ENCODE measurements at places on chromosomes 7 and 10.

DNA sequence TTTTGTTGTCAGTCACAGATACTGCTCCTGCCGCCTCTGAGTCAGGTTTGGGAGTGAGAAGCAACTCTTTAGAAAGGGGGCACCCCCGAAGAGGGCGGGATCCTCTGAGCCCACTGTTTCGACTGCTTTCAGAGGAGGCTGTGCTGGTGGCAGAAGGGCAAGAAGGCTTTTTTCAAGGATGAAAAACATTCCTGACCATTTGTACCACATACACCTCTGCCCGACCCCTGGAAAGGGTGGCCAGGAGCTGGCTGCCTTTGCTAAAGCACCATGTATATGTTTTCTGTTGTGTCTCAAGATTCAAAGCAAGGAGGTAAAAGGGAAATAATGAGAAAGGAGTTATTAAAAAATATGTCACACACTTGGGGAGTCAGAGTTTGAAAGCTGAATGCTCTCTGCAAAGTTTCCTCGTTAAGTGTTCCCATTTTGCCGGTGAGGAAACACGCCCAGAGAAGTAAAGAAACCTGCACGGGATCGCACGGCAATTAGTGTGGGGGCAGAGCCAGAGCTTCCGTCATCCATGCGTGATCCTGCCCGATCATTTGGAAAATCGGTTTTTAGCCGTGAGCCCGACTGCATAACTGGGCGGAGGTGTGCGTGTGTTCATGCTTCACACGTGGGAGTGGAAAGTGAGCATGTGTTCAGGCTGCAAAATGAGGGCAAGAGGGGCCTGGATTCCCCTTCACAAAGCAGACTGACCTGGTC, 163.2 kb downstream of the ADAM12 start:
- DNase-seq = no peak

GRCh38 chr7:115127399-115128021, 205.6 kb downstream of the MDFIC start:
- no peak for DNase-seq

GRCh38 chr10:15363031-15363430, 8.1 kb downstream of the FAM171A1 start:
- DNase-seq = no peak

DNA sequence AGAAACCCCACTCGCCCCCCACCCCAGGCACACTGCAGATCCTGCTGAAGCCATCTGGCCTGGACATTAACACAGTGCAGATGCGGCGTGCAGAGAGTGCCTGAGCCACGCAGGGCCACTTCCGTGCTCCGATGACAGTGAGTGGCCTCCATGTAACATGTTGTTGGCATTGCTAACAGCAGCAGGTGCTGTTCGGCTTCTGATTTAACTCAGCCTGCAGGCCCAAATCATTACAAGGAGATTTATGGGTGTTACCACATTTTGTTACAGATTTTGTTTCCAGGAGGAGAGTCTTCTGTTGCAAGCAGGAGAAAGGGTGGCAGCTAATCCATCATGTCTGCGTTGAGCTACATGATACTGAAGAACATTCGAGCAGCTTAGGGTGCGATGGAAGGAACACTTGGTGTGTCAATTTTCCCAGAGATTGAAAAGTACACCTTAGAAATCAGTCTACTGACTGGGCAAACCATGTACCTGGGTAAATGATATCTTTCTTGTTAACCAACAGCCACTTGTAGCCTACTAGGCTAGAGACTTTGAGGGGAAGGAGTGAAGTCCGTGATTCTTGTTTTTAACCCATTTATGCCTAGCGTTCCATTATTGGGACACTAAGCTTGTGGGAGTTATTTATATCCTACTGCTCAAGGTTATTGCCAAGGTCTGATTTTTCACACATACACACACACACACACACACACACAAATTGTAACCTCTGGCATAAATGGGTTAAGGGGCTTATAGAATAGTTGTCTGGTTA, 90.0 kb downstream of the JCAD start:
- no peak for DNase-seq

- no peak for DNase-seq
These were observed 3.0 kb upstream of the SKIDA1 start for GRCh38 chr10:21528236-21529031.

GRCh38 chr7:151242159-151243044, 6.1 kb downstream of the SMARCD3 start:
- DNase-seq = no peak

- peak; percentile 58 for DNase-seq
These were observed 22.1 kb upstream of the ZC3HAV1 start for GRCh38 chr7:139131601-139132041.

- peak; percentile 27 for DNase-seq
These were observed 3.3 kb downstream of the AHR start for GRCh38 chr7:17301471-17302456.

DNA sequence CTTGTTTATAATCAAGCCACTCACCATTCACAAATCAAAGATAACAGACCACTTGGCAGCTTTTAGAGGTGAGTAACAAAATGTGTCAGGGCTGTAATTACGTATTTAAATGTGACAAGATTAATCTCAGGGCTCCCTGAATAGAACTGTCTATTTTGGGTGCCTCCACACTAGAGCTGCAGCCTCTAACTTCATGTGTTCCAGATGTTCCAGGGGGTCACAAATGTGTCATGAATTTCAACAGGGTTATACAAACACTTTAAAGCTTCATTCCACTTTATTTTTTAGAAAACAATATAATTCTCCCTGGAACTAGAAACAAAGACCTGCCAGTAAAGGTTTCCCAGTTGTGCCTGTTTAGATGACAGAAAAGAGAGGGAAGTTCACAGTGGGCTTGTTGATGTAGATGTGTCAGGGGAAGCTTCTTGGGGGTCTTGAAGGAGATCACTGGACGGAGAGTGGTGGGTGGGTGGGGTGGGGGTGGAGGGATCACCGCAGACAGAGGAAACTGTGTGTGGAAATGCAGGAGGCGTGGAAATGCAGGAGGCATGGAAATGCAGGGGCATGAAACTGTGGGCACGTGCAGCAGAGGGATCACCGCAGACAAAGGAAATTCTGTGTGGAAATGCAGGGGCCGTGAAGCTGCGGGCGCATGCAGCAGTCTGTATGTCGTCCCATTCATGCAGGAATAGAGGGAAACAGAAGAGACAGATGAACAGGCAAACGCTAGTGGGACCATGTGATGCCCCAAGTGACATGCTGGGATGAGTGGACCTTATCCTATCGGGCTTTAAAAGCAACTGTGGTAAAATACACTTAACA, 42.0 kb upstream of the TRIL start:
- DNase-seq = no peak

- no peak for DNase-seq
These were observed 48.9 kb downstream of the FHIP2A start for GRCh38 chr10:114870486-114870885.

GRCh38 chr10:79165070-79165778, 96.5 kb downstream of the ZMIZ1 start:
- no peak for DNase-seq

GRCh38 chr7:101628522-101628921, 574 bp downstream of the MYL10 start:
- no peak for DNase-seq

GRCh38 chr7:146636581-146636980, 520.0 kb downstream of the CNTNAP2 start:
- DNase-seq = no peak

GRCh38 chr10:27153845-27154193, 365 bp downstream of the YME1L1 start:
- peak; percentile 1 for DNase-seq

DNA sequence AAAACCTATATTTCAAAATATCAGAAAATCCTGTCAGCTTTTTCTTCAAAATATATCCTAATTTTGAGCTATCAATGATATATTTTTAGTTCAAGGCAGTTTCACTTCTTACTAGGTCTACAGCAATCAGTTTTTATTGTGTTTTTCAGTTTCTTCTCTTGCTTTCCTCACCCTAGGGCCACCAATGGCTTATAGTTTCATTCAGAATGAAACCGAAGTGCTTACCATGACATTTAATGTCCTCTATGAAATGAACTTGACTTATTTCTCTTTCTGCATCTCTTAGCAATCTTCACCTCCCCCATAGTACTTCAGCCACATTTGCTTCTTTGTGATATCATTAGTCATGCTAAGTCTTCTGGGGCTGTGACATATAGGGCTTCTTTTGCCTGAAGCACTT, 100.3 kb downstream of the ARL5B start:
- no peak for DNase-seq

- no peak for DNase-seq
These were observed 2.3 kb downstream of the CDK13 start for GRCh38 chr7:39952374-39952773.

DNA sequence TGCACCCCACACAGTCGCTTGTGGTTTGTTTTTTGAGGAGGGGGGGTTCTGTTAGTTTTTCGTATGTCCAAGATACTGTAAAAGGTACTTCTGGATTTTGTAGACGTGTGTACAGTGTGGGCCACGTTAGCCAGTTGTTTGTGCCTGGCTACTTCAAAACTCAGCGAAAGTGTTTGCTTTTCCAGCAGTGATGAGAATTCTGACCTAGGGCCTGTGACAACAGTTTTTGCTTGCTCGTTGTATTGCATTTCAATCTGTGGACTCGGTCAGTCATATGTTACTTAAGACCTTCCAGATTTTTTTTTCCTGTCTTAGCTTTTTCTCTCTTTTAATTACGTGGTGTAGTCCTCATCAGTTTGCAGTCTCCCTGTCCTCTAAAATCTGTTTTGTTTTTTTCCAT, 338.9 kb upstream of the GALNT17 start:
- DNase-seq = no peak

GRCh38 chr10:94403380-94404213, 1.3 kb downstream of the TBC1D12 start:
- peak; percentile 5 for DNase-seq

- no peak for DNase-seq
These were observed 29.7 kb downstream of the HIF1AN start for GRCh38 chr10:100565206-100565985.

- DNase-seq = peak; percentile 52
These were observed 6.5 kb downstream of the ARPC1B start for GRCh38 chr7:99380823-99381663.

DNA sequence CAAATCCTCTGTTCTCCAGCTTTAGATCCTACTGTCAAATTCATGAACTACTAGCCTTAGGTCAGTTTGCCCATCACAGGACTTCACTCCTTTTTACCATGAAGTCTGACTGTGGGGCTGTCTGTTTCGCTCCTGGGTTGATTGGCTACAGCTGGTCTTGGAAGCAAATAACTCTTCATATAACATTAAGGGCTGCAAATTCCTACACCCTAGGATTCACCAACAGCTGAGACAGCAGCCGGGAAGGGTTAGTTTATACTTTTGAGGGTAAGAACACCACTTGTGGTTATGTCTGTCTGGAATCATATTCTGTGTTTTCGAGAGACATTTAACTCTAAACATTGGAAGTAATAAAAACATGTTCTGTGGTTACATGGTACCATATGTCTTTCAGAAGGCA, 55.9 kb upstream of the KIAA1217 start:
- no peak for DNase-seq

- no peak for DNase-seq
These were observed 91.7 kb downstream of the SORCS1 start for GRCh38 chr10:107072786-107073185.

DNA sequence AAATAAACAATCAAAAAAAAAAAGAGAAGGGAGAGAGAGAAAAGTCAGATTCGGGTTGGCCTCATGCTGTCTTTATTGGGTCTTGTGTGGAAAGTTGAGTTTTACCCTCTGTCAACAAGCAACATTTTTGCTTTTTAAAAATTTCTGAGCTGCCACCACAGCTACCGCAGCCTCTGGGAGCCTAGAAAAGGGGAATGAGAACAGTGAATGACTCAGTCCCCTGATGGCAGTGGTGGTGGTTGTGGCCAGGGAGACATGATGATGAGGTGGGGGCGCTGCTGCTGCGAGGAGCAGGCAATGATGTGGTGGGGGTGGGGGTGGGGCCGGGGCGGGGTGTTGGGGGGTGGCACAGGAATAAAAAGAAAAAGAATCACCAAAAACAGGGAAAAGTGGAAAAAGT, 20.0 kb upstream of the CREB3L2 start:
- no peak for DNase-seq

- peak; percentile 63 for DNase-seq
These were observed 217.8 kb upstream of the SEMA3A start for GRCh38 chr7:84412161-84412969.

DNA sequence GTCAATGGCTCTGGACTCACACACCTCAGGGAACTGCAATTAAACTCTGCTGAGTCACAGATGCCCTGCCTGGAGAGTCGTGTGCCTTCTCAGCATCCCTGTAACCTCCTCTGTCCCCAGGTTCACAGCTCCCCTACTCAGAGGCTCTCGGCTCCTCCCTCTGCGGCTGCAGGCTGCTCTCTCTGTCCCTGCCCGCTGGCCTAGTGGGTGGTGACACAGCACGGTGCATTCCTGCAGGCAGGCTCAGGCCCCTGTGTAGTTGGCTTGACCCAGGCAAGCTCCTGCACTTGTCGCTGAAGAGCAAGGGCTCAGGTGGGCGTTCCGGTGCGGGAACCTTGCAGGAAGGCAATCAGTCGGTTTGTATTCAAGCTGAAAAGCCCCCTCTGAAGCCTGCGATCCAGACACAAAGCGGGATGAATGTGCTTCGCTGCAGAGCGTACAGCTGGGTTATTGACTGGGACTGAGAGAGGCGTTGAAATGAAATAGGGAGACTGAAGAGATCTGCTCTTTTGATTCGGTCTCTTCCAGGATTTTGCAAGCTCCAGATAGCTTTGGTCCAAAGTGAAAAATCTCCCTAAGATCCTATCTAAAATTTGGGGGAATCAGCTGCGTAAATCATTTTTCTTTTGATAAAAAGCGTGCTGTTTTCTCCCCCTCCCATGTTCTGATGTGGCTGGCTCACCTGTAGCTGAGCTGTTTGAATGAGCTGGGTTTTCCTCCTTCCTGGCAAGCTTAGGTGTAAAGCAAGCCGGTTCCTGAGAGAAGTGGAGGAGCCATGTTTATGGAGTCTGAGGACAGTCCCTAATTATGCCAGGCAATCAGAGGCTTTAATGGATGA, 208.7 kb upstream of the PHYHIPL start:
- DNase-seq = no peak

- no peak for DNase-seq
These were observed 14.4 kb upstream of the WASL start for GRCh38 chr7:123763191-123763661.

- no peak for DNase-seq
These were observed 2.6 kb downstream of the ABI1 start for GRCh38 chr10:26857991-26858706.

GRCh38 chr10:124459395-124459794, 2.2 kb upstream of the LHPP start:
- DNase-seq = no peak

- DNase-seq = no peak
These were observed 50.9 kb downstream of the CALML3 start for GRCh38 chr10:5575482-5576153.

Data from HL-60 (cell line).